ENCODE measurements at places on chromosomes 12 and 14.
A peak's percentile ranks its signal among the peaks of the same experiment; 100 is the strongest.

DNA sequence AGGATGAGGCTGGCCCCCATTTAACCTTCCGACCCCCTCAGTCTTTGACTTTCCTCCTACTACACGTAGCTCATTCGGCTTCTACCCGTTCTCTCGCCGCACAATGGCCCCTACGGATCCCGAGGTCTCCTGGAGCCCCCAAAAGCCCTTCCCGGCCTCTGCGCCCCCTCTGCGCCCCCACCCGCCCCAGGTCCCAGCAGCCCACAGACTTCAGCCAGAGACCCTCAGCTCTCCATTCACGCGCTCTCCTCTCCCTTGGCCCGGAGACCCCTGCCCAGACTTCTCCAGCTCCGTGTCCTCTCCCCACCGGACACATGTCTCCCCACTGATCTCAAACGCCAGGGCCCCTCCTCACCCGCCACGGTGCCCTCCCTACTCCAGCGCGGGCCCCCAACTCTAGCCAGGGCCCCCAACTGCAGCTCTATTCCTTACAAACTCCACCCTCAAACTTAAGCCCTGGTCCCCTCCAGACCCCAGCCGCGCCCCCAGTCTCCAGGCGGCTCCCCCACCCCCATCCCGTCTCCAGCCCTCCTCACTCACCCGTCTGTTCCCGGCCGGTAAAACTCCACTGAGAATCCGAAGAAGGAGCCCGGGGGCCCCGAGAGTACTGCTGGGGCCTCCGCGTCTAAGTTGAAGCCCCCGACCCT, 502 bp downstream of the ITGA5 start:
- no peak for DNase-seq

- DNase-seq = no peak
These were observed 33.8 kb downstream of the ERG28 start for GRCh38 chr14:75626863-75627262.

DNA sequence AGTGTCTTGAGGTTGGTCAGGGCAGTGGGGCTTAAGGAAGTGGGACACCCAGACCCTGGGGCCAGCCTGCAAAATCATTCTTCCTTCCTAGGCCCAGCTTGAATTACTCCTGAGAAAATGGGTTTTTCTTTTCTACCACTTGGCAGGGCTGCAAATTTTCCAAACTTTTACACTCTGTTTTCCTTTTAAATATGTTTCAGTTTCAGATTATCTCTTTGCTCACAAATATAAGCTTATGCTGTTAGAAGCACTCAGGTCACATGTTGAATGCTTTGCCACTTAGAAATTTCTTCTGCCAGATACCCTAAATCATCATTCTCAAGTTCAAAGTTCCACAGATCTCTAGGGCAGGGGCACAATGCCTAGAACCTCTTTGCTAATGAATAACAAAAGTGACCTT, 2.9 kb upstream of the LGR5 start:
- no peak for DNase-seq

GRCh38 chr14:94469261-94469660, 6.7 kb downstream of the SERPINA9 start:
- DNase-seq = no peak

DNA sequence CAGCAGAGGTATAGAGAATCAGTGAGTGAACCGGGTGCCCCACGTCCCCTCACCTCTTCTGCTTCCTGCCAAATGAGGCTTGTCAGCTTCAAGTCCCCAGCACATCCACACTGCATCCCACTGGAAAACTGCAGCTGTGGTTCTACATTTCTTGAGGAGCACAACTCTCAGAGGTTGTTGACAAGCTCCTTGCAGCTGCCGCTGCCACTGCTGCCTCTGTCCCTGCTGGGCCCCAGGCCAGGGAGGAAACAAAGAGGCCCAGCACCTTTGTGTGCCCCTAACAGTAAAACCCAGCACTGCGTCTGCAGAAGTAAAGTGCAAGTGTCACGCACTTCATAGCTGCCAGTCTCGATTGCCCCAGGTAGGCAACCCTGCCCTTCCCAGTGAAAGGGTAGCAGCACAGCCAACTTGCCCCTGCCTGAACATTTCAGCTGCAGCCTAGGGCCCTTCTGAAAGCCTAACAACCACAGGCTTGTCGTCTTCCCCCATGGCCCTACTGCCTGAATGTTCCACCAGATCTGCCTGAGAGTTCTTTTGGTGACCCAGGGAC, 1162.1 kb upstream of the USP15 start:
- DNase-seq = no peak

DNA sequence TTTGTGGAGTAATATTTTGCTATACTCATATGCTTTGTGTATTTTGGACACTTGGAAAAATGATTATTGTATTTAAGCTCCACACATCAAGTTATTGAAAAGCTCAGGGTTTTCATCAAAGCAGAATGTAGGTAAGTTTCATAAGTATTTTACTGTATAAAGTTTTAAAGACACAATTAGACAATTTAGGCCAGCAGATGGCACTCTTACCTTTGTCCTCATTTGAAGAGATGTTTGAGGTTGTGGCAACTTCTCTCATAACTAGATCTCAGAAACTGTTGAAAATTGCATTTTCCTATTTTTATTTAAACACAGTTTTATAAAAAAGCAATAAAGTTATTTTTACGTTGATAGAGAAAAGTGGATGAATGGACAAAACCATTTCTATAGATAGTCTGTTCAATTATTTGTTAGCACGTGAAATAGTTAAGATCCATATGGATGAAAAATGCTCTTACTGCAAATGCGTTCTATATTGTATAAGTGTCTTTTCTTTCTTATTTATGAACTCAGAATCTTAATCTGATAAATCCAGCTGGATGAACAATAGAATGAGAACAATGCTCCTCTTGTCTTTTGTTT, 300.0 kb downstream of the AEBP2 start:
- DNase-seq = no peak

DNA sequence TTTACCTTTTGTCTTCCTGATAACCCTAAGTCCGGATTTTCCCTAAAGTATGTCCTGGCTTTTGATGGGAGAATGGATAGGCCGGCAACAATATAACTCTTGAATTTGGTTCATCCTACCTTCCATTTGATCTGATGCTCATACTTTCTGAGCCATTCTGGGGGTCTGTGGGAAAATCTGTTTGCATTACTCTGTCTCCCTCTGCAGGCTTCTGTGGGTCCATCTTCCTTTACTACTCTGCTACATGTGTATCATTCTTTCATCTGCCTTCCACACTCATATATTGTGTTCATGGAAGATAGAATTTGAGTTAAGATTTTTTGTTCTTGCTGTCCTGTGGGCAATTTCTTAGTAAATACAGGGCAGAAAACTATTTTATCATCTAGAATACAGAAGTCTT, 101.5 kb downstream of the NAV3 start:
- DNase-seq = no peak

DNA sequence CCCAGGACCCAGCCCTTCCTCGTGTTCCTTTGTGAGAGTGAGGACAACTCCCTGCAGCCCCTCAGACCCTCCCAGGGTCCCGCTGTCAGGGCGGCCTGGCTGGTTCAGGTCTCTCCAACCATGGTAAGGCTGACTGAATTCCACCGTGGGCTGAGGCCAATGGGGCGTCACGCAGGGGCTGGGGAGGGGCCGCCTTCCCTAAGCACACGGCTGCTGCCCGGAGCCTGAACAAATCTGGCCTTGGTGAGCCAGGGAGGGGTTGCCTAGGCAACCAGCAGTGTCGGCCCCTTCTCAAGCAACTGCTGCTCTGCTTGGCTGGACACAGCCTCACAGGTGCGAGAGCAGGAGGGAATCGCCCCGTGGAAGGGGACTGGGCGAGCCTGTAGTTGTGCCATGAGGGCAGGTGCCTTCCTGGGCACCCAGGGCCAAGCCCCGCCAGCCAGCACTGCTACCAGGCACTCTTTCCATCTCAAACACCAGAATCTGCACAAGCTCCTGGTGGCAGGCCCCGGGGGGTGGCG, 37.0 kb upstream of the GALNT9 start:
- DNase-seq = no peak

- DNase-seq = no peak
These were observed 23.3 kb downstream of the BTBD7 start for GRCh38 chr14:93309427-93309966.

DNA sequence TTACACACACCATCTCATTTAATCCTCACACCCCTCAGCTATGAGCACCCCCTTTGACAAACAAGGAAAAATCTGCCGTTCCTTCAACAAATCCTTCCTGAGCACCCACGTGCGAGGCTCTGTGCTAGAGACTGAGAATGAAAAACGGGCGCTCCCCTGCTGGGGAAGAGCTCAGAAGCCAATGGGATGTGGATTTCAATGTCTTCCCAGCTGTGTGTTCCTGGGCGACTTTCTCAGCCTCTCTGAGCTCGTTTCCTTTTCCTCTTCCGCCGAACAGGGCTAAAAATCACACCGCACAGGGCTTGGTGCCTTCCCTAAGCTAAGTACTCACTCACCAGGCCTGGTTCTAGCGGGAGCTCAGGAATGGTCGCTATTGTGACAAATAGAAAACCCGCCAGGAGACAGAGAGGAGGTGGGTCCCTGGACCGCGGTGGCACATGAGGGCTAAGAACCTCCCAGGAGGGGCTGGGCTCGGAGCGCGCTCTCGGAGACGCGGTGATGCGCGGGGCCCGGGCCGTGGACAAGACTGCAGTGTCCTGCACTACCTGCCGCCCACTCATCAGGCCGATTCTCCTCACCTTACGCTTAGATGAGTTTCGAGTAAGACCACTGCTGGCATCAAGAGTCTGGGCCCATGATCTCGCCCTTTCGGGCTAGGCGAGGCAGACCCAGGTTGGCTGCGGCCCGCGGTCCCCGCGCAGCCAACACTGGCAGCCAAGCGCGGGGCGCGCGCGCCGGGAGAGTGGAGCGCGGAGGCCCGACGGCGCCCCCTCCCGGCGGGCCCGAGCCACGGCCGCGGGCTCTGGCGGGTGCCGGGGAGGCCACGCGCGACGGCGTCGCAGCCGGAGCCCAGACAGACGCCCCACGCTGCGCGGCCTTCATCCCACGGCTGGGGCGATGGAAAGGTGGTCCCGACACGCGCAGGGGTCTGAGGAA, 17.0 kb downstream of the ZDHHC22 start:
- peak; percentile 42 for DNase-seq

DNA sequence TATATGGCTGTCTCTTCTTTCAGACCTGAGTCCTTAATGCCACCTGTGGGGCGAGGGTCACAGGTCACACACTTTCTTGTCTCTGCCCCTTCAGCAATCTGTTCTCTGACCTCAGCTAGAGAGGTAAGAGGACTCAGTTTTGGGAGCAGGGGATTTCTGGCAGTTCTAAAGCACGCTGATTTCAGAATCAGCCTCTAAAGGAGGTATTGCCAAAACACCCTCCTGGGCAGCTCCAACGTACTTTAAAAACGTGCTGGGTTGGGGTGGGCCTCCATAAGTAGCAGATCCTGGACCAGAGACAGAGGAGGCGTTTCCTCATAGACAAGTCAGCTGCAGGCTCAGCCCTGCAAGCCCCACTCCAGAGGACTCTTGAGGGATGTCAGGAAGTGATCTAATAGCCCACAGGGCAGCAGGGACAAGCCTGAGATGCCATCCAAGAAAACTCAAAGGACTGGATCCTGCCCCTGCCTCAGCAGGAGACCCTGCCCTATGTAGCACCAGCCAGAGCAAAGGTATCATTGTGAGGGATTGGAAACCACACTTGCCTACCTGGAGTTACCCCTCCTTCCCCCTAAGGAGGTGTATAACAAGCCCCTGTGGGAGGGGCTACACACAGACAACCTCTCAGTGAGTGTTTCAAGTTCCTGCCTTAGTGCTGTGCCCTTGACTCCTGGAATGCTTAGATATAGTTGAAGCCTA, 8.5 kb downstream of the CTDSP2 start:
- peak; percentile 82 for DNase-seq

DNA sequence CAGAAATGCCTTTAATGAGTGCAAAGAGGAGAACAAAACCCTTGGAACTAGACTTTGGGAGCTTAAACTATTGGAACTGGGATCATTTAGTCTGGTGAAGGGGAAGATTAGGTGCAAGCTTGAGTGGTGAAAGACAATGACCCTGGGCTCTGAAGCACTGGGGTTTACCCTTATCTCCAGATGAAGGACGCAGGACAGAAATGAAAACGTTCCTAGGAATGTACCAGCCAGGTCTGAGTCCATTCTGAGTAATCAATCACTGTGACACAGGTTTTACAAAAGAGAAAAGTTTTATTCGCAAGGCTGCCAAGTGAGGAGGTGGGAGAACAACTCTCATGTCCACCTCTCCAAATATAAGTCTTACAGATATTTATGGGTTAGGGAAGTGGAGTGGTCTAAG, 249.1 kb downstream of the LRIG3 start:
- no peak for DNase-seq

DNA sequence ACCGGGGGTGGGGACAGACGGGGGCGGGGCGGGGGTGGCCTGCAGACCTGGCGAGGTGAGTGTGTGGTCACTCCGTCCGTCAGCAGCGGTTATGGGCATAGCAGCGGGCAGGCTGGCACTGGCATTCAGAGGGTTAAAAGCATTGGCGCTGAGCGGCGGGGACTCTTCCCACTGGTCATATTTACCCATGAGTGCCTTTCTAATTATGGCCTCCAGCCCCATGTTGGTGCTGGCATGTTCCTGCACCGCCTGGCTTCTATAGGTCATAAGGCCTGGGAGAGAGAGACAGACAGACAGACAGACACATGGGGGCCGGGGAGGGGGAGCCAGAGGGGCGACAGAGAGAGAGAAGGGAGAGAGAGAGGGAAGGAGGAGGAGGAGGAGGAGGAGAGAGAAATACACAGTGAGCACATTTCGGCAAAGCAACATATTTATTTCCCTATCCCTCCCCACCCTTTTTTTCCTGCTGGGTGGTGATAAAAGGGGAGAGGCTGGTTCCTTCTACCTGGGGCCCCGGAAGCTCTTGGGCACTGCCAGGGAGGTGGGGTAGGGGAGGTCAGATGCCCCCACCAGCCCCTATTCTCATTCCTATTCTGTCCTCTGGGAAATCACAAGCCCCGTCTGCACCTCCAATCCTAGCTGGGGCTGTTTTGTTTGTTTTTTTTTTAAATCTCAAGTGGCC, 32.6 kb downstream of the RFLNA start:
- DNase-seq = no peak

DNA sequence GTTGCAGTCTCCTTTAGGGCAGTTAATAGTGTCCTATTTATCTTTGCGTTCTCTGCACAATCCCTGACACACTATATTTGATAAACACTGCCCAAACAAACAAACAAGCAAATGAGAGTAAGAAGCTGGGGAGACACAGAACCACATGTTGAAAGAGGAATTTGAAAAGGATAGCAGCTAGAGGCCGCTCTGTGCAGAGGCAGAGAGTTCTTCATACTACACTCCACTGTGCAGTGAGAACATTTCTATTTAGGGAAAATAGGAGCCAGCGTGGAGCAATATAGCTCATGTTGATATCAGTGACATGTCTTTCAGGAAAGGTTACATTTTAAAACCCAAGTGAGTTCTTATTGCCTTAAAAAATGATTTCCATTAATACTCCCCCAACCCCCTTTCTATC, 140.3 kb upstream of the SEL1L start:
- DNase-seq = no peak

DNA sequence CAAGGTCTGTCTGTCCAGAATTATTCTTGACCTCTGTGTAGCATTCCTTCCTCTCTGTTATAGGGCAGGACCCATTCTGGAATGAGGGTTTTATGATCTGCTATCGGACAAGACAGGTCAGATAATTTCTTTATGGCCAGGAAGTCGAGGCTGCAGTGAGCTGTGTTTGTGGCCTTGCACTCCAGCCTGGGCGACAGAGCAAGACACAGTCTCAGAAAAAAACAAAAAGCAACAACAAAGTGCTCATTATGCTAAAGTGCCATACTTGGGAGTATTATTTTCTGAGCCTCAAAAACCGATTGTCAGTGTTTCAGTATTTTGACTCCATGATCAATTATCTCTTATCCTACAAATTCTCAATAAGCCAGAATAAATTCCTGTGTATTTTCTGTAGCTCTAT, 4.1 kb downstream of the CIPC start:
- no peak for DNase-seq

Measured in right hindlimb (tissue), 1 donor.